ENCODE measurements at places on chromosomes 6 and 20.

DNA sequence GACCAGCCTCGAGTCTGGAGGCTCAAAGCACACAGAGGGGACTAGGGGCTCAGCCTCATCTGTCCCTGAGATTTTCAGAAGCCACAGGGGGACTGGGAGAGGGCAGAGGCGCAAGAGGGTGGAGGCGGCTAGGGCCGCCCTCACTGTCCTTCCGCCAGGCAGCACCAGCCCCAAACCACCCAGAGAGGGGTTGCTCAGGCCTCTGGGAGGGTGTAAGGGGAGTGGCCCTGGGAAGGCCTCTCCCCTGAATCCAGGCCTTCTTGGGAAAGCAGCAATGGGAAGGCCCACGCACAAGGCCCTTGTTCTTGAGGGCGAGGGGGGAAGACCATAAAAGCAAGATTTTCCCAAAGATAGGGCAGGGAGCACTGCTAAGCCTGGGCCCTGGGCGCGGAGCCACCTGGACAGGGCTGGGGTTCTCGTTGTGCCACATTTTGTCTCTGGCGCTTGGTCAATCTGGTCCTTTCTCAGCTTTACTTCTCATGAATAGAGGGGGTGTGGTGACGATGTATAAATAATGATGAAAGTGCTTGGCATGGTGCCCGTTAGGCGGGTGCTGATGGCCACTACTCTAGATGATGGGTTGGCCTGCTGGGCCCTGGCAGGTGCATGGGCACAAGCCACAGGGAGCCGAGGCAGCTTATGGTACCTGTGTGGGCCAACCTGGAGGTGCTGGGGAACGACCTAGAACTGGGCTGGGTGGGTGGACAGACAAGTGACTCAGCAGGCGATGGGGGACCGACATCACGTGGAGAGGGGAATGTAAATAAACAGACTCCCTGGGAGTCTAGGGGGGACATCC, 4.8 kb downstream of the SAMD10 start:
- no peak for DNase-seq

DNA sequence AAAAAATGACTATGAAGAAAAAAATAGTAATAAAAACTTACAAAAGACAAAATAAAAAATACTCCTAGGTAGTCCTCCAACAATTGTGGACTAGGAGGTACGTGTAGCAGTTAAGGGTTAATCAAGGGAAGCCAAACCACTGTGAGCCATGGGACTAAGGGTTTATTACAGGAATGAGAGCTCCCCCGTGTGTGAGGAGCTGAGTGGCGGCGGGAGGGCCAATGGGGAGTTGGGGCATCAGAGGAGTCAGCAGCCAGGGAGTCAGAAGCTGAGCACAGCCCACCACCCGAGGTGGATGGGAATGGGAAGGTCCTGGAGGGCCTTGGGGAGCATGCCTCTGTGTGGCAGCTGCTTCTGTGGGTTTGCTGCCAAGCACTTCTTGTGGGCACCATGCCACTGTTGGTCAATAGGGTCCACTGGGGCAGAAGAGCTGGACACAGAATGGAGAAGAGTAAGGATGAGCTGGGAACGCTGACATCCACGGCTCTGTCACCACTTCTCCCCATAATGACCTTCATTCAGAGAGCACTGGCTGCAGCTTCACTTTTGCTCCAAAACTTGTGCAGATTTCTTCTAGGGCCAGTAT, 373.3 kb downstream of the CDKAL1 start:
- DNase-seq, result no peak

DNA sequence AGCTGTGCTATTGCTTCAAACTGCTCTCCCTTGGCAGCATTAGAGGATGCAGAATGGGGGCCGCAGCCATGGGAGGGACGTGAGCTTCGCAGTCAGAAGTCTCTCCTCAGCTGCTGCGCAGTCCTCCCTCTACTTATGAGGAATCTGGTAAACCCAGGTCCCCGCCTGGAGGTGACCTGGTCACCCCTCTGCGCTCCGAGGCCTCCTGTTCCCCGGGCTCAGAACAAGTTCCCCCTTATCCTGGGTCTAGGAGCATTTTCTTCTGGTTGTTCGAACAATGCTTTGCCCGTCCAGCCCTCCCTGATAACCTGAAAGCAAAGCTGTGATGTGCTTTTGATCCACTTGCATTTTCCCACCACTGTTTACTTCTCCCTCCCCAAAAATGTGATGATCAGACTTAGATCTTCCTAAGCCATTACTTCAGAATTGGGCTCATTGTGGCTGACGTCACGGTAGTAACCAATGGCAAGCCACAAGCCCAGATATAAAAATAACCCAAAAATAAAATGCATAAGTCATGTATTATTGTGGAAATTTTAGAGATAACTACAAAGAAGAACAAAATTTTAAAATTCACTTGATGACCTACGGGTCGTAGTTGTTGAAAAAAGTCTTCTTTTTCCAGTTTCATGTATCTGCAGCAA, 80.7 kb downstream of the SERAC1 start:
- DNase-seq, result no peak

DNA sequence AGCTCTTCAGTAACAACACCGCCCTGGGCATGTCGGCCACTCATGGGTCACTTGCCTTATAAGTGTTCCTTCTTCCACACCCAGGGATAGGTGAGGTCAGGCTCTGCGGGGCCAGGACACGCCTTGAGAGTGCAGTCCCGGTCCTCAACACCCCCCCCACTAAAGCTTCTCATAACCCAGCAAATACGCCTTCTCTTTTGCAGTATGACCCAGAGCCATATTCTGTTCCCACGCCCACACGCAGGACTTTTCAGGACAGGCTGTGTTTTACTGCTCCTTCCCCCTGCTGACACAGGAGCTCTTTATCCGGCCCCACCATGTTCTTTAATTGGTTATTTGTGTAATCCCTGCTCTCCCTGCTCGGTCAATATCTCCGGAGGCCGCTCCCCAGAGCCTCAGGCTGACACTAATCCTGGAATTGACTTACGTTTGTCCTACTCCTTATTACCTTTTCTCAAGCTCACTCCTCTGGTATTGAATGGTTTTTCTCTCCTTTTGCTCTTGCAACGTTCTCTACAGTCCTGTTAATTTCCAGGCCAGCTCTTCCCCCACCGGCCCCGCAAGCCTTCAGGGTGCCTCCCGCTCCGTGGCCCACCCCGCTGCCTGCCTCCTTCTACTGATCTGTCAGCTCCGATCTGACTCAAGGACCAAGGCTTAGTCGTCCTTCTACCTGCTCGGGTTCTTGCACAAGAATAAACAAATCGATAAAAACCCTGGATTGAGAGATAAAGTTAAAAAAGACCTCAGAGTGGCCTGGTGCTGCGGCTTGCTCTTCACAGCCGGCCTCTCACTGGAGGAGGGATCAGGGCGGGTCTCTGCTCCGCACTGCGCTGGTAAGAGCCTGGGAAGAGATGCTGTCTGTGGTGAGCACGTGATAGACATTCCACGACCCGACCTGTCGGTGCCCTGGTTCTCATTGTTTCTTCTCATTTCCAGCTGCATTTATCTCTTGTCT, 357.5 kb downstream of the ZFAND3 start:
- no peak for DNase-seq

DNA sequence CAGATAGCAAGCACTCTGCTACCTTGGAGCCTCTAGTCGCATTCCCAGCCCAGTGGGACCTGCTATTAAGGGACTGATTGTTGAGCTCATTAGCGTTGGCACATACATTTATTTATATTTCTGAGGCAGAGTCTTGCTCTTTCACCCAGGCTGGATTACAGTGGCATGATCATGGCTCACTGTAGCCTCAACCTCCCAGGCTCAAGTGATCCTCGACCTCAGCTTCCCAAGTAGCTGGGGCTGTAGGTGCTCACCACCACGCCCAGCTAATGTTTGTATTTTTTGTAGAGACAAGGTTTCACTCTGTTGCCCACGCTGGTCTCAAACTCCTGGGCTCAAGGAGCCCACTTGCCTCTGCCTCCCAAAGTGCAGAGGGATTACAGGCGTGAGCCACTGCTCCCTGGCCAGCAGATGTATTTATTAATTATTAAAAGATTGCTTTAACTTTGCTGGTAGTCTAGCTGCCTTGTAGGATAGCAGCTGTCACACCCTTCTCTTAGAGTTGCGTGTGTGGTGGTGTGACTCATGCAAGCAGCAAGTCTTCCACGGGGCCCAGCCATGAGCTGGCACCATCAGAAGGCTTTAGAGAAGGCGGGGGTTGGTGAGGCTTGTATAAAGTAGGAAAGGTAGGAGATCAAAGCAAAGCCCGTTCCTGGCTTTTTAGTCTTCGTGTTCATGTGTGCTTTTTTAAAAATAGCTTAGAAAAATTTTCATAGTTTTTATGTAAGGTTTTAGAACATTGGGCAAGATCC, 16.5 kb downstream of the ACTR5 start:
- DNase-seq, result peak; percentile 33

DNA sequence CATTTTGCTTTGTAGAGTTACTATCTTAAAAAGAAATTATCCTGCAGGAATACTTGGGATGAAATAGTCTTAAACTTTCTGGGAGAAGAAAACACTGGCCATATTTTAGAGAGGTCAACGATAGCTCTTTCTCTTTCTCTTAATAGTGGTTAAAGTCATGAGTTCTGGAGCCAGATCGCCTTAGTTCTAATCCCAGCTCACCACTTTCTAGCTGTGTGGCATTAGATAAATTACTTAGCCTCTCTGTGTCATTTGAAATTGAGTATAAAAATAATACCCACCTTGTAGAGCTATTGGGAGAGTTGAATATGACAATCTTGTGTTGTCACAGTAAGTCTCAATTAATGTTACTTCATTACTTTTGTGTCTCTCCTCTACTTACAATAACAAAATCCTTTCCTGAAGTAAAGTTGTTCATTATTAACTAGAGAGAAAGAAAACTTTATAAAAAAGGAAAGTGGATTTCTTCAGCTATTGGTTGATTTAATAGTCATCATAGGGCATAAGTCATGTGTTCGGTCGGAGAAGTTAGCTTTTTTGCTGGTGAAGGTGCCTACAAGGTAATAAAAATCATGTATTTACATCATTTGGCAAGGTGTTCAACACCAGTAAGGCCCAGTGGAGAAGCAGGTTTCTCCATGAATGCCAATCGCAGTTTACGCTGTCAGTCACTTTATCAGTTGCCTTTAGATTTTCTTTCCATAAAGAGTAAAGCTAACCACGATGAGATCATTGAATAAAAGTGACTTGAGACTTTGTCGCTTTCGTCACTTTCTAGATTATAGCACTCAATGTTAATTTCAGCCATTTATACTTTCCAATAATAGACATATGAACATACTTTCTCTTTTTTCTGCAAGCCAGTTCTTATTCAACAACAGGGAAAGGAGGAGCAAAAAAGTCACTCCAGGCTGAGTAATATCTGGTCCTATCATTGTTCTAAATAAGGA, 2.0 kb downstream of the NEDD9 start:
- DNase-seq, result no peak

DNA sequence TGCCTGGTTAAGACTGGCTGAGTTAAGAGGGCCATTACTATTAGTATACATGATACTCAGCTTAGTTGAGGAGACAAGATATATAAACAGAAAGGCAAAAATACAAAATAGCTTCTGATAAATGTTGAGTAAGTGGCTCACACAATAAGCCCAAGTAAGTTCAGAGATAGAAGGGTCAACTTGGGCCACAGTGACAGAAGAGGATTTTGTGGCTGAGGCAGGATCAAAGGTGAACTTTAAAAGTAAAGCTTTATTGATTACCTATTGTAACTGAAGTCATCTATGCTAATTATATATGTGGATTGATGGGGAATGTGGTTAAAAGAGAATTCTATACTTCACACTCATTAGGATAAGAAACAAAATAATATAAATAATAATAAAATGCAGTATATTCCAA, 80.8 kb downstream of the PHACTR2 start:
- no peak for DNase-seq

DNA sequence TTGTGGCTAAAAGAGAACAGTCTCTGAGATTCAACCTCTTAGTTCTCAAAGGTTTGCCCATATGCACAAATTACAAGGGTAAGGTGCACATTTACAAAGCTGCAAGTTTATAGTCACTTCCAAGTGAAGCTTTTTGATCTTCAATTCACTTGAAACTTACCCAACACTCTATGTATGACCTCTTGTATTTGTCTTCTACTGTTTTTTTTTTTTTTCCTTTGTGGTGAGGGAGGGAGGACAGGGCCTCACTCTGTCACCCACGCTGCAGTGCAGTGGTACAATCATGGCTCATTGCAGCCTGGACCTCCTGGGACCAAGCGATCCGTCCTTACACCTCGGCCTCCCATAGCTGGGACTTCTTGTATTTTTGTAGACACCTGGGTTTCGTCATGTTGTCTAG, 4.5 kb upstream of the FOXO3 start:
- no peak for DNase-seq

DNA sequence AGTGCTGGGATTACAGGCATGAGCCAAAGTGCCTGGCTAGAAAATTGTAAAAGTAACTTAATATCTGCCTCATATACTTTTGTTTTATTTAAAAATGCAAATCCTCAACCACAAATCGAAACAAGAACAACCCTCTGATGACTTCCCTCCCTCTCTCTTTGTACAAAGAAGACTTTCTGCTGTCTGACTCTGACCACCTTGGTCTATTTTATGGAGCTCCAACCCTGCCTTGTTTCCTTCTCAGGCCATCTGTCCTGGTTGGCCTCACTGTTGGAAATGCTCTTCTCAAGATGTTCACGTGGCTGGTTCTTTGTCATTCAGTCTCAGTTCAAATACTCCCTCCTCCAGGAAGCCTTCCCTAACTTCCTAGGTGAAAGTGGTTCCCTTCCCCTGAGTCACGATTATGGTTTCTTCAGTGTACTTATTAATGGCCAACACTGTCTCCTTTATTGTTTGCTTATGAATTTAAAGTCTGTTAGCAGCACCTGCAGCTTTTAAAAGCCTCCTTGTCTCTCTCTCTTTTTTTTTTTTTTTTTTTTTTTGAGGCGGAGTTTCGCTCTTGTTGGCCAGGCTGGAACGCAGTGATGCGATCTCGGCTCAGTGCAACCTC, 151.5 kb upstream of the SALL4 start:
- no peak for DNase-seq
